ENCODE measurements at places on chromosomes 7 and 10.

- DNase-seq = no peak
Measured at GRCh38 chr10:52208365-52208764, 105.7 kb upstream of the DKK1 start.

GRCh38 chr10:70457759-70458305 is 16.4 kb upstream of the NODAL start:
- DNase-seq = no peak

GRCh38 chr10:70699659-70700174 is 27.4 kb downstream of the ADAMTS14 start:
- peak; percentile 66 for DNase-seq

DNA sequence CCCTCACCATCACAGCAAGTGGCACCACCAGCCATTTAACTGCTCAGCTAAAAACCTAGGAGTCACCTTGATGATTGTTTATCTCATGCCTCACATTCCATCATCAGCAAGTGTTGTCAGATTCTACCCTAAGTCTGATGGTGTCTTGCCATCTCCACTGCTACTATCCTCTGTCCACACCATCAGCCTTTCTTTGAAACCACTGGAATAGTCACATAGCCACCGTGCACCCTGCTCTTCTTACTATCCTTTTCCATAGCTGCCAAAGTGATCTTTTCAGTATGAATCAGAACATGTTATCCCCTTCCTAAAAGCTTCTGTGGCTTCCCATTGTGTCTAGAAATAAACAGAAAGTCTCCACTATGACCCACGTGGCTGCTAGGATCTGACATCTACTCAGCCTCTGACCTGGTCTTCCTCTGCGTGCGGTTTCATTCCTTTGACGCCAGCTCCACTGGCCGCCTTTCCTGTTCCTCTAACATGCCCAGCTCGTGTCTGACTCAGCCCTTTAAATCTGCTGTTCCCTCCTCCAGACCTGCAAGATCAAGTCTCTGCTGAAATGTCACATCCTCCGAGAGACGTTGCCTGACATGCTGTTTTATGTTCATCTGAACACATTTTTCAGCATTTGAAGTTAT is 16.5 kb upstream of the CHN2 start:
- DNase-seq = no peak

DNA sequence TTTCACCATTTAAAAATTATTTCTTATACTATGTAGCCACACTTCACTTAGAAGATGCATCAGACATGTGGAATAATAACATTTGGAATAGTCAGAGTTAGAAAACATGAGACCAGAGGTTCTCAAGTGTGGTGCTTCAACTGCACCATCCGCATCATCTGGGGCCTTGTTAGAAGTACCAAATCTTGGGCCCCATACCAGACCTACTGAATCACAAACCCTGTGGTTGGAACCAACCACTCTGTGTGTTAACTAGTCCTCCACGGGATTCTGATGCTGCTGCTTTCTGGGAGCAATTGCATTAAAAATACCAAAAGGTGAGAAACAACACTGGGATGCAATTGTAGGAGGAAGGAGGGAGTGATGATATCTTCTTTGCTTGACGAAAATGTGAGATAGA is 125.2 kb downstream of the GNAT3 start:
- DNase-seq = peak; percentile 69

DNA sequence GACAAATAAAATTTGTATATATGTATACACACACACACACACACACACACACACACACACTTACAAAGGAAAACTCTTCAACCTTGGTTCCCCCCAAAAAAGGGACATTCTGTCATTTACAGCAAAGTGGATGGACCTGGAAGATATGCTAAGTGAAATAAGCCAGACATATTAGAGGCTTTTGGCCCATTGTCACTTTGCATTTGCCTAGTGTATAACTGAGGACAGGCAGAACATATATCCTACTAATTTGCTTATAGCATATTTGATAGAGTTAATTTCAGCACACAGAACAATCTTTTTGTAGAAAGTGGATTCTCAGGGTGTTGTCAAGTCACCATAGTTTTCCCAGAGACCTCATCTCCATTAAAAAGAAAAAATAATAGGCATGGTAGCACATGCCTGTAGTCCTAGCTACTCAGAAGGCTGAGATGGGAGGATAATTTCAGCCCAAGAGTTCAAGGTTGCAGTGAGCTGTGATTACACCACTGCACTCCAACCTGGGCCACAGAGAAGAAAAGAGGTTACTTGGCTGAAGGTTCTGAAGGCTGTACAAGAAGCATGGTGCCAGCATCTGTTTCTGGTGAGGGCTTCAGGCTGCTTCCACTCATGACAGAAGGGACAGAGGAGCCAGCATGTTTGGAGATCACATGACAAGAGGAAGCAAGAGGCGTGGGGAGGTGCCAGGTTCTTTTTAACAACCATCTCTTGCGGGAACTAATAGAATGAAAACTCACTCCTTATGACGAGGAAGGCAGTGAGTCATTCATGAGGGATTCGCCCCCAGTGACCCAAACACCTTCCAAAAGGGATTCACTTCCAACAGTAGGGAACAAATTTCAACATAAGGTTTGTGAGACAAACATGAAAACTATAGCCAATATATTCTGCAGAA is 135.6 kb downstream of the TMEM168 start:
- no peak for DNase-seq

GRCh38 chr10:6151087-6151977 is 51.4 kb upstream of the PFKFB3 start:
- peak; percentile 50 for DNase-seq

GRCh38 chr7:93779115-93779514 is 111.4 kb downstream of the TFPI2 start:
- DNase-seq = peak; percentile 3

- no peak for DNase-seq
Measured at GRCh38 chr7:1247527-1248041, 14.9 kb downstream of the UNCX start.

DNA sequence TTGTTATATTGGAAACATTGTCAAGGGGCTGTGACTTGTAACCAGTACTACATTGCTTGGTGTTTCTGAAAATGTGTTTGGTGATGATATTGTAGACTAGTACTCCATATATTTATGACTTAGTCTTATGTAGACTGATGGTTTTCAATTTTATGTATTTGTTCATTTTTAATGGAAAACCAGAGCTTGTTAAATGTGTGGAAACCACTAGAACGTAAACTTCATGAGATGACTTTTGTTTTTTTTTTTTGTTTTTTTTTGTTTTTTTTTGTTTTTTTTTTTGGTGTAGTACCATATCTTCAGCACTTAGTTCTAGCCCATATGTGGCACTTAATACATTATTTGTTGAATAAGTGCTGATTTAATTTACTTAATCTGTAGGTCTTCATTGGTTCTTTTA is 518.6 kb downstream of the AUTS2 start:
- DNase-seq = no peak

GRCh38 chr7:154953006-154953684 is 49.8 kb downstream of the PAXIP1 start:
- DNase-seq = peak; percentile 17

- DNase-seq = peak; percentile 41
Measured at GRCh38 chr10:100520811-100521210, 1.1 kb upstream of the SEC31B start.

- no peak for DNase-seq
Measured at GRCh38 chr10:55233505-55233904, 432.5 kb upstream of the PCDH15 start.

DNA sequence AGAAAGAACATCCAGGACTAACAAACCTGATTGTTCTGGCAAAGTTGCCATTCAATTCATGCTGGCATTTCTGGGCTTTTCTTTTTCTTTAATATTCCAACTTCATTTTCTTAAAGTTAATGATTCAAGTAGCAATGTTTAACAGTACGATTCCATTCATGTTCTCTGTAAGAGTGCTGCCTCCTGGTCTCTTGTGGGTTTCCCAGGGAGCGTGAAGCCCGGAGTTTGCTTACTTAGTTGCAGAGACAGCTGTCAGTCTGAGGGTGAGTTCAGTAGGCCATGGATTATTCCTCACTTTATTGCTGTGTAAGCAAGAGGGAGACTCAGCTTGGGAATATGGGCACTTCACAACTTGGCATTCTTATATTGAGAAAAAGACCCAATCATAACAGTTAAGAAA is 142.2 kb downstream of the TWIST1 start:
- no peak for DNase-seq

- DNase-seq = peak; percentile 31
Measured at GRCh38 chr7:46256870-46257661, 336.0 kb upstream of the IGFBP3 start.

DNA sequence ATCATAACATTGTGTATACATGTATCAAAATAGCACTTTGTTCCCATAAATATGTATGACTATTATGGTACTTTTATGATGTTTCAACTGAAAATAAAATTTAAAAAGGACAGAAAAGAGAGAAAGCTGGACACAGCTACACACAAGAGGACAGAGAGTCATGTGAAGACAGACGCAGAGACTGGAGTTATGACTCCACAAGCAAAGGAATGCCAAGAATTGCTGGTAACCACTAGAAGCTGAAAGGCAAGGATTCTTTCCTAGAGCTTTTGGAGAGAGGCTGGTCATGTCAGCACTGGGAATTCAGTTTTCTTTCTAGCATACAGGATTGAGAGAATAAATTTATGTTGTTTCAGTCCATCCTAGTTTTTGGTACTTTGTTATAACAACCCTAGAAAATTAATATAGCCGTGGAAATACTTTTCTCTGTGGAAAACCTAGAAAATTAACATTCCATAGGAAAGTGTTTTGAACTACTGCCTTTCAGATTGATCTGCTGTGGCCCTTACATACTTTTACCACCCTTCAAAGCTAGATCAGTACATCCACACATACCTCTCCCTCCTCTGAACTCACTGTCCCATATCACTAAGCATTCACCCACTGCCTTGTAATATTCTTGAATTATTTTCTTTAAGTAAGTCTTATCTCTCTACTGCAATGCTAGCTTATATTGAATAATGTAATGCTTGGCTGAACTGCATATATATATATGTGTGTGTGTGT is 575.3 kb downstream of the IPMK start:
- DNase-seq = peak; percentile 91

- no peak for DNase-seq
Measured at GRCh38 chr7:70334871-70335270, 736.6 kb downstream of the AUTS2 start.

DNA sequence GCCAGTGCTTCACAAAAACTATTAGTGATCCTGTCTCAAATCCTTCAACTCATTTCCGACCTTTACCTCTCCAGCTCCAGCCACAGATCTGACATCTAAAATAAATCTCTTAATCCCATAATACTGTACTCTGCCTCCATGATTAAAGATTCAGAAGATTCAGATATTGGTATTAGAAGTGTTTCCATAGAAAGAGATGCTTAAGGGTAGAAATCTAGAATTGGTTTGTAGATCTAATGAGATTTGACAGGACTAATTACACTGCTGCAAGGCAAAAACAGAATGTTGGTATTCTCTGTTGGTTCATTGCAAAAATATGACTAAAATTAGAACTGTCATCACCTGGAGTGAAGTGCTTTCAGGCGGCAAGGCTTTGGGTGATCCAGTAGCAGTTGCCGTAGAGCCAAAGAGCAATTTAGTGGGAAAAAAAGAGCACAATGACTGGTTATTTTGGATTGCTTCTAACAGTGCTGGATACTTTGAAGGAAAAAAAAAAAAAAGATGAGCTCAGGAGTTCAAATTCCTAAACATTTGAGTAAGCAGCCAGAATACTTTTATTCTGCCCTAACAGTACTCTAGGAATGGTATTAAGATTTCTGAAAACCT is 940.1 kb upstream of the SORCS1 start:
- DNase-seq = peak; percentile 44

DNA sequence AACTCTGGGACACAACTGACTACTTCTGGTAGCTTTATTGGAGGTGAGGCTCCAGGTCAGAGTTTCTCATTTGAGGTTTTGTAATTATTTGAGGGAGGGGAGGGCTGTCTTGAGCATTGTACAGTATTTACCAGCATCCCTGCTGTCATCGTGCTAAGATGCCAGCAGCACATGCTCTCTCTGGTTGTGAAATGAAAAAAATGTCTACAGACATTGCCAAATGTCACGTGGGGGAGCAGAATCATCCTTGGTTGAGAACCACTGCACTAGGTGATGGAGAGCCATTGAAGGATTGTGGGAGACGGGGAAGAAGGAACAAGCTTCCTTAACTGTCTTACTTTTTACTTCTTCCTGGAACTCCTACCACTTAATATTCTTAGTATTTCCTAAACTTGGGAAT is 5.0 kb downstream of the SEPTIN7 start:
- DNase-seq = no peak

- DNase-seq = peak; percentile 95
Measured at GRCh38 chr10:44253769-44254462, 131.0 kb downstream of the CXCL12 start.

DNA sequence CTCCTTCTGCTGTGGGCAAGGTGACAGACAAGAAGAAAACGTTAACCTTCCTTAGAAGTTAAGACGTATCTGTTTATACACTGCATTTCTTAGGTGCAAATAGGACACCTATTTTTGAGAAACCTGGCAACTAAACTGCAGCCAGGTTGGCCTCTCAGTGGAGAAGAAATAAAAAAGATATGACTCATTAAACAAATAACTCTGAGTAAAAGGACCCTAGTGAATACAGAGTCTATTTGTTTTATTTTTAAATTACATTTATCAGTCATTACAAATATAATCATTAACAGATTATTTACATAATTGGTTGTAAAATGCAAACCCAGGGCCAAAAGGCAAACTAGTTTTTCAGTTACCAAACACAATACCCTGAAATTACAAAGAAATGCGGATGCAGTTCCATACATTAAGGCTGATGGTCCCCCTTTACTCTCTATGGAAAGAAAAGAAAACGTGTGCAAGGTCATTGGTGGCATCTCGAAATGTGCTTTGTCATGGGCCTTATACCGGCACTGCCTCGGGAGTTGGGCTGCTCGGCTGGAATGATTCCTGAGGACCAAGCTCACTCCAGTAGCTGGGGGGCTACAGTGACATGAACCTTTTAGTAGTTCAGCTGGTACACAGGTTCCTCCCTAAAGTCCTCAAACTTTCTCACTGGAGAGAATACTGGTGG is 38.4 kb downstream of the ADRB1 start:
- DNase-seq = no peak

- DNase-seq = no peak
Measured at GRCh38 chr7:30306976-30307375, 22.6 kb downstream of the ZNRF2 start.

DNA sequence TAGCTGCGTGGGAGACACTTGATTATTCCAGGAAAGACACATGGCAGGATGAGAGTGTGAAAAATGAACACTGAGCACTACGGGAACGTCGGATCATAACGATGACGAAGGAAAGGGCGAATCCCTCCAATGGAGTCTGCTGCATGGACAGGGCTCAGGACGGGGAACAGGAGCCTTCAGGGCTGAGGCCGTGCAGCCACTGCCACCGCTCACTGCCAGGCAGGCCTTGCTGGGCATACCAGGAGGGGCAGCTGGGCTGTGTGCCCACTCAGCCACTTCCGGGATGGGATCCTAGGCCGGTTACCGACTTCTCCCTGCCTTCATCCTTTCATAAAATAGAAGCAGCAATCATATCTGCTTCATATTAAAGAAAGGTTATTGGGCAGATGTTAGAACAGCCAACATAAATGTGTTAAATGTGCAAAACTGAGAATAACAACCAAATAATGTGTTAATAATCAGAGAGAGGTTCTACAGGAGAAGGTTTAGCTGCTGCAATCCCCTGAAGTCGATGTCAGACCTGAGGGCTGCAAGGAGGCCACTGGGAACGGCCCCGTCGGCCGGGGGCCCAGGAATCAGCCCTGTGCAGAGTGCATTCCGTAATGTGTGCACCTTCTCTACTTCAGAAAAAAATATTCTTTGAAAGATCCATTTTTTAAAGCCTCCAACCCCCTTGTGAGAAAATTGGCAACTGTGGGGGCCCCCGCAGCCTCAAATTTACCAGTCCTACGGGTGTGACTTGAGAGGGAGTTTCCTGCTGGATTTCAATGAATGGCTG is 63.6 kb downstream of the ADARB2 start:
- no peak for DNase-seq
